ENCODE measurements at places on chromosomes 1 and 21.

GRCh38 chr21:33852485-33852884 lies 63.1 kb downstream of the ATP5PO start:
- DNase-seq: no peak

- DNase-seq: no peak
Observed at GRCh38 chr1:224044420-224044819, 69.5 kb upstream of the FBXO28 start.

DNA sequence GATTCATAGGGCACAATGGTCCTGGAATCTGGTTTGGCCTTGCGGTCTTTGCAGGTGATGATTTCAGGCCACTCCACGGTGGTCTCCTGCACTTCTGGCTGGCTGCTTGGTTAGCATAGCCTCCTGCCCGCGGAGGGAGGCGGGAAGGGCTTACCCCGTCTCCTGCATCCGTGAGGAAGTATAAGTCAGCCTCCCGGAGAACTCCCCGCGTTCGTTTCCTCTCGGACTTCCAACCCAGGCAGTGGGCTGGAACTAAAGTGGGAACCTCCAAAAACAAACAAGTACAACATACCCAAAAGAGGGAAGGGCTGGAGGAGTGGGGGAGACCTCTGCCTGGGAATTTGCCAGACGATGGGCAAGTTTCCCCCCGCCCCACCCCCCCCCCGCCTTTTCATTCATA lies 939 bp upstream of the CCN1 start:
- DNase-seq: peak; percentile 37

GRCh38 chr21:30126576-30126975 lies 40.0 kb downstream of the CLDN17 start:
- DNase-seq: no peak

- no peak for DNase-seq
Observed at GRCh38 chr1:4962836-4963235, 308.4 kb downstream of the AJAP1 start.

- DNase-seq: no peak
Observed at GRCh38 chr1:31828341-31828740, 12.5 kb upstream of the SPOCD1 start.

GRCh38 chr1:60222360-60223115 lies 149.0 kb upstream of the C1orf87 start:
- no peak for DNase-seq

DNA sequence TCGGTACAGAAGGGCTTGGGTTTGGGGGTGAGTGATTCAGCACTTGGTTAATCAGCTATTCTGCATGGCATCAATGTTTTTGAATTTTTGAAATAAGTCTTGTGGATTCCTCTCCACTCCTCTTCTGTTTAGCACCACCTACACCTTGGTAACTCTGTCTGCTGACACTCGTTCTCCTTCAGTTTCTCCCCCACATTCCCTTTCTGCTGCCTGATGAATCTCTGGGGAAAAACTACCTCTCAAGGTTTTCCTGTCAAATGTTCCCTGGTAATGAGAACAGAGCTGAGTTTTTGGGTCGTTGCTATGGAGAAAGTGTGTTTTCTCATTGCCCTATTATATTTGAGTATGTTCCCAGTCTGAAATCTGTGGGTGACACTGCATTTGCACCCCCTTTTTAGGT lies 108.2 kb downstream of the GABPA start:
- no peak for DNase-seq

- peak; percentile 51 for DNase-seq
Observed at GRCh38 chr1:234111458-234112142, 207.1 kb downstream of the SLC35F3 start.

DNA sequence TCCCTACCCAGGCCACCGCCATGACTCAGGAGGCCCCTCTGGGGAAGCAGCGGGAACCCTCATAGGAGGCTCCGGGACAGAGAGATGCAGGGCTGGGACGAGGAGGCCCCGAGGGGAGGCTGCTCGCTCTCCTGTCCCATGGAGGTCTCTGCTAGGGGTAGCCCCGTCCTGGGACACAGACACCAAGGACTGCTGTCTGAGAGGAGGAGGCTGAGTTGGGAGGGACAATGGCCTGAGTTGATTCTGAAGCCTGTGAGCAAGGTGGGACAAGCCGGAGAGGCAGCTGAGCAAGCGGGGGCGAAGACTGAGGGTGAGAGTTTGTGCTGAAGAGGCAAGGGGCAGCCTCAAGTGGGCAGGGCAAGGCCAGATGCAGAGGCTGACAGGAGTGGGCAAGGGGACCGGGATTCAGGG lies 17.4 kb downstream of the SLC27A3 start:
- DNase-seq: no peak

DNA sequence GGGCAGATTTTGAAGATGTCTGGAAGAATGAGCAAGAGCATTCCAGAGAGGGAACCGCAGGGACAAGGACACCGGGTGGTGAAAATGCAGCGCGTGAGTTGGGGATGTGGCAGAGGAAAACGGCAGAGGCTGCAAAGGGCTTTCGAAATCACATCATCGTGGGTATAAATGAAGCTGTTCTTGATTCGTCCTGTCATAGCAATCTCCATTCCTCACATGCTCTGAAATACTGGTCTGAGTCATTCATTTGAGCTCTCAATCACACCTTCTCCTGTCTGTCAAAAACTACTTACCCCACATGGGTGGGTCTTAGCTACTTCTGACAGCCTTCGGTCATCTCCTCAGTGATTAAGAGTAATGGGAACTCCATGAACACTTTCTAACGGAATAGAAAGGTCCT lies 81.5 kb downstream of the ERG start:
- DNase-seq: no peak

DNA sequence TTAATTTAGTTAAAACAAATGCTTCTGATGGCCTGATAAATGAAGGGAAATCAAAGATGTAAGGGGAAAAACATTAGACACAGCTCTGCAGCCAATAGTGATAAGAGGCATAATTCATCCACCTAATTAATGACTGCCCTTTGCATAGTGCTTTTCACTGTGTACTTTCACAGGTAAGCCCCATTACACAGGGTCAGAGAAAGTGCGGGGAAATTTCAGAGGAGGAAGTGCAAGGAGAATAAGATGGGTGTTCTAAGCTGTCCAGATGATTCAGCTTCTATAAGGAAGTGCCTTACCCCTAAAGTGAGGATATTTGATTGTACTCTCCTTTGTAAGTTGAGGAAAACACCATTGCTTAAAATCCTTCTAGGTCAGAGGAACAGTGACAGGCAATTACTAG lies 88.0 kb downstream of the NR5A2 start:
- no peak for DNase-seq

DNA sequence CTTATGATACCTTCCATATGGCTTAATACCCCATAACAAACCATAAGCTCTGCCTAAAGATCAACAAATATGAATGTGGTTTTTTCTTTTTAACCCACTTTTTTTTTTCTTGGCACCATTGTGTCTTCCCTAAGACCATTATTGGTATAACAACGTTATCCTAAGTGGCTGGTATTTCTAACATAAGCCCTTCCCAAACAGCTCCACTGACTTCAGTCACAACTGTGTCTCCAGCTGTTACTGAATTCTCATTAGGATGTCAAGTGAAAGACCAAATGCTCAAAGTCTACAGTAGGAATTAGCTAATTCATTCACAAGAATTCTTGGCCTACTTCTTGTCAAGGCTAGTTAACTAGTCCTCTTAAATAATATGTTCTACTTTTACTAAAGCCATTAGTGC lies 4.2 kb upstream of the RXRG start:
- no peak for DNase-seq

GRCh38 chr1:185969028-185969427 lies 234.8 kb downstream of the HMCN1 start:
- DNase-seq: no peak

DNA sequence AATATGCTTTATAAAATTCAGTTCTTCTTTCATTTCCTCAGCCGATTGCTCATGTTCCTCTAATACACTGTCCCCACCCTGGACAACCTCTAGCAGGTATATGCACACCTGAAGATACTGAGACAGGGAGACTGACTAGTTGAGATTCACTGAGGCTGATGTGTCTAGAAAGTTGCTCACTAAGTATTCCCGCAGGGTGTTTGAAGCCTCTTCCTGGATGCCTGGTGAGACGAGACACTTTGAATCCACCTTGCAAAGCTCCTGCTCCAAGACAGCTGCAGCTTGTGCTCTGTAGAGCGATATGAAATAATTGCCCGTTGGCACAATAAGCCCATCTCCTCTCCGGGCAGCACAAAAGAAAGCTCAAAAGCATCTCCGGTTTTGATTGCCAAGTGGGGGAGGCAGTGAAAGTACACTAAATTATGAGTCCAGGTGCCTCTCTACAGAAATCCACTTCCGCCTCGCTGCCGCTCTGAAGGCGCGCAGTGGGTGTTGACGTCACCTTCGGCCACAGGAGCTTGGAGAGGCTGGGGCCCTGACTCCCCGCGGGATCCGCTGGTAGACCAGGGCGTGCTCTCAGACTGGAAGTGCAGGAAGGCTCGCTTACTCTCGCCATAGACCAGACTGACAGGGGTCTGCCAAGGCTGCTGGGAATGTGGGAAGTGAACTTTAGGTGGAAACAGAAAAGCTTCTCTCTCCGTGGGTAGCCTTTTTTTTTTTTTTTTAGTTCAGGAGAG lies 46.3 kb downstream of the GPA33 start:
- peak; percentile 78 for DNase-seq
